ENCODE measurements at places on chromosomes 2 and 18.
A peak's percentile ranks its signal among the peaks of the same experiment; 100 is the strongest.

DNA sequence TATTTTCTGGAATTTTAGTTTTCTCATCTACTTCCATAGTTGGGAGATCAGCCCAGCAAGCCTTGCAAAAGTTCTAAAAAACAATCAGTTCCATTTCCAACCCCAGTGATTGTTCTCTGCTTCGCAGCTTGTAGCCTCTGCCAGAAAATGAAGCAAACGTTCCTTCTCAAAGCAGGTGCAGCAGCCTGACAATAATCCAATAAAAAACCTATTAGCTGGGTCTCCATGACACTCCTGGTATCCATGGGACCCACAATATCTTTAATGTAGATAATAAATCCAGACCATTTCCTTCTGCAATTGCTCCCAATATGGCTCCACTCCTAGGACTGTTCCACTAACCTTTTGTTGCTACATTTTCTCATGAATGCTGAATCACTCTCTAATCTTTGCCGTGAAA, 140.8 kb upstream of the SETBP1 start:
- DNase-seq: no peak

DNA sequence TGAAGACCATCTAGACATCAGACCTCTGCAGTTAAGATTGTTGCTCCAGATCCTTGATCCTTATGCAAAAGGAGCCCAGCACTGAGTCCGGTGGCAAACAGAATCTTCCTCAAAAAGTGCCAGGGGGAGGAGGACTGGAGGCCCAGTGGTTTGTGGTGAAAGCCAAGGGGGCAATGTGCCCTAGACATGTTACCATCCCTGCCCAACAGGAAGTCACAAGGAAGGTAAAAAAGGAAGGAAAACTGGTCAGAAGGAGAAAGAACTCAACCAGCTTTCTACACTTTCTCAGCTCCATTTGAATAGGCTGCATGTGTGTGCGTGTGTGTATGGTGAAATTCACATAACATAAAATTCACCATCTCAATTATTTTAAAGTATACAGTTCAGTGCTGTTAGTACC, 25.0 kb upstream of the KDM3A start:
- no peak for DNase-seq

DNA sequence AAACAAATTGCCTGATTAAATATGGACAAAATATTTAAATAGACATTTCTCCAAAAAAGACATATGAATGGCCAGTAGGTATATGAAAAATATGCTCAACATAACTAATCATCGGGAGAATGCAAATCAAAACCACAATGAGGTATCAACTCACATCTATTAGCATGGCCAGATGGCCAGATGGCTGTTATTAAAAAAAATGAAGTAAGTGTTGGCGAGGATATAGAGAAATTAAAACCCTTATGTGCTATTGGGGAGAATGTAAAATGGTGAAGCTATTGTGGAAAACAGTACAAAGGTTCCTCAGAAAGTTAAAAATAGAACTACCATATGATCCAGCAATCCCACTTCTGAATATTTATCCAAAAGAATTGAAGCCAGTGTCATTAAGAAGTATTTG, 272.3 kb upstream of the ZNF804A start:
- no peak for DNase-seq

GRCh38 chr2:88078643-88079172, 11.1 kb downstream of the SMYD1 start:
- DNase-seq: no peak

- no peak for DNase-seq
Measured at GRCh38 chr2:179965291-179966258, 41.5 kb downstream of the CWC22 start.

DNA sequence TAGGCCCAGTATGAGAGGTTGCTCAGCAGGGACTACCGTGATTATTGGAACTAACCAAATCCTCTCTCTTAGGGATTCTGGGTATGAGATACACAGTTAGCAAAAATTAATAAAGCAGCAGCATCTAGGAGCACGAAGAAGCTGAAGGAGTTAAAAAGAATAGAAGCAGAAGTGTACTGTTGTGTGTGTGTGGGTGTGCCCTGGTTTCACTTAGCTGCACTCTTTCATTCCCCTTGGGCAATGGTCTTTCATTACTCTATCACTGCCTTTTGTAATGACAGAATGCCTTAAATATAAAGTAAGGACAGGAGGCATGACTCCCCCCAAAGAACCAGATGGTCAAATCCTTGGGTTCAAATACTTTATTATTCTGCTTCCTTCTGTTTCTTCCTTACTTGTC, 115.9 kb upstream of the CD302 start:
- DNase-seq: no peak

- DNase-seq: no peak
Measured at GRCh38 chr2:36812196-36812595, 115.7 kb downstream of the VIT start.

DNA sequence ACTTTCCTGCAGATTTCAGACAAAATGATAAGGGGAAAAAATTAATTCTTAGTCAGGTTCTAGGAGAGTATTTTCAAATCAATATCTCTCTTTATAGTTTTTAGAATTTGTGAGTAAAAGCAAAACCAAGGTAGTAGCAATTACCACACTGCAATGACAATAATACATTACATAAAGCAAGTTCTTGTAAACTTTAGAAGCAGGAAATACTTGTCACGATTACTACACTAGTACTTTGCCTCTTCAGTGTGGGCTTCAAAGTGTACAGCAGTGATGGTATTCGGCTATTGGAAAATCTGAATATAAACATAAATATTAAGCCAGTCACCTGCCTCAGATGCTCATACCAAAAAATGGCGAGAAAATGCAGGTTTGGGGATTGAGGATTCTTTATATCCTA, 81.0 kb downstream of the ALPK2 start:
- no peak for DNase-seq

DNA sequence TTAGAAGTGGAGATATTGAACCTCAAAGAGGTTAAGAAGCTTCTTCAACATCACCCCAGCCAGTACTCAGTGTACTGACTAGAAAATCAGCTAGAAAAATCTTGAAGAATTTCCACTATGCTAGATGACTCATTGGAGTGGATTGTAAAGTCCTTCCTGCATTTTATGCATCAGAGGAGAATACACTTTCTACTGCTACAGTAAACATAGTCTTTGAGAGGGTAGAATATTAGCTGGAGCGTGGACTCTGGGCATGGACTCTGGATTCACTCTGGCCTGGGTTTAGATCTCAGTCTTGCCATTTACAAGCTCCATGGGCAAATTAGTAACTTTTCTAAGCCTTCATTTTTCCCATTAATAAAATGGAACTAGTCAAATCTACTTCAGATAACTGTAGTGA, 215.9 kb downstream of the IRS1 start:
- DNase-seq: no peak

- no peak for DNase-seq
Measured at GRCh38 chr2:134250840-134251461, 2.9 kb upstream of the MGAT5 start.

- no peak for DNase-seq
Measured at GRCh38 chr2:84052913-84053312, 406.2 kb downstream of the SUCLG1 start.

DNA sequence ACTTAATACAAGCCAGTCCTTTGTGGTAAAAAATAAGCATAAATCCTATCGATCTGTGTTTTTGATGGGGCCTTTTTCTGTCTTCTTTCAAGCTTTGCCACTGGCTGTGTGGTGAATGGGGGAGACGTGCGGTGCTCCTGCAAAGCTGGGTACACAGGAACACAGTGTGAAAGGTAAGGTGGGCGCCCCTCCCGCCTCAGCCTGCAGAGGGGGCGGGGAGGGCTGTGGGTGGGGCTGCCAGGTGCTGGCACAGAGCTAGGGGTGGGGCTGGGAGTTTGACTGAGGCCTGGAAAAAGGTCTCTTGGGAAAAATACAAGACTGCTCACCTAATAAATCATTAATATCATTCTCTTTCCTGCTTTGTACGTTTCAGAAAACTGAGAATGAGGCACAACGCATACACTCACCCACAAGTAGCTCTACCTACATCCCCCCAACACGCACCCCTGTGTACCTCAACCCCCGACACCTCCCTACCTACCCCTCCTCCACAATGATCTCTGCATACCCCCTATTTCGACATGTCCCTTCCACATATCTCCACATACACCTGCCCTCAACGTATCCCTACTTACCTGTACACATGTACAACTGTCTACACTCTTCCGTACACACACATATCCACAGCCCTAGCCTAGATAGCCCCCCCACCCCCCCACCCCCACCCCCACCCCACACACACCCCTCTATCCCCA, 129.7 kb upstream of the TTC39C start:
- no peak for DNase-seq

GRCh38 chr2:19742872-19743271, 158.9 kb downstream of the TTC32 start:
- no peak for DNase-seq

DNA sequence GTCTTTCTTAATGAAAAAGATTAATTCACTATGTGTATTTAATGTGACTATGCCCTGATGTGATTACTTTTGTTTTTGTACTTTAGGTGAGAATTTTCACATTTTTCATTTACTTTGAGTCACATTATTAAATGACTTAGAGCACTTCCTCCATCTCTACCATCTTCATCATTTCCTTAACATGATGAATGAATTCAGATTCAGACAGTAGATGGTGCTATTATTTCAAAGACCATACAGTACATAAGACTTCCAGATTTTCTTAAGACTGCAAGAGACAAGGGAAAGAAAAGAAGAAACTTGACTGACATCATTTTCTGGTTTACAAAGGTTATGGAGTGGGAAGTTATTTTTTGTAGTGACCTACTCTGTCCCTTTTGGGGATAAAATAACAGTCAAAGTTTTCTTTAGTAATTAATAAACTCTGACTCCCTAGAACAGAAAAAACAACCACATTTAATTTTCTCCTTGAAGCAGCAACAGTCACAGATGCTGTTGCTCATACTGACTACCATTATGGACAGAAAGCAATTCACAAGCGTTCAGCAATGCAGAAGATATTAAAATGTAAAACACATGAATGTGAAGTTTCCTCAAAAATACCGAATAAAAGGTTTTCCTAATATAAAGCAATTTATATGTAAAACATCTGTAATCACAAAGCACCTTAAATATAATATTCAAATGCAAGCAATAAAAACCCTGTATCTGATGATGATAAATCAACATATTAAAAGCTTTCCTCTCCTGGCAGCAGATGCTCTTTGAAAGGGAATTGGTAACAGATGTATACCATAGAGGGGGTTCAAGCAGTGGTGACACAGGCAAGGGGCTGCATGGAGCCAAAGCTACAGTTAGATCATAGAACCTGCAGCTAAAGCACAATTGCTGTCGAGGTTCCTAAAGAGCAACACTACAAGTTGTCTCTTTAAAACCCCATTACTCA, 1010.9 kb upstream of the NXPH2 start:
- no peak for DNase-seq

DNA sequence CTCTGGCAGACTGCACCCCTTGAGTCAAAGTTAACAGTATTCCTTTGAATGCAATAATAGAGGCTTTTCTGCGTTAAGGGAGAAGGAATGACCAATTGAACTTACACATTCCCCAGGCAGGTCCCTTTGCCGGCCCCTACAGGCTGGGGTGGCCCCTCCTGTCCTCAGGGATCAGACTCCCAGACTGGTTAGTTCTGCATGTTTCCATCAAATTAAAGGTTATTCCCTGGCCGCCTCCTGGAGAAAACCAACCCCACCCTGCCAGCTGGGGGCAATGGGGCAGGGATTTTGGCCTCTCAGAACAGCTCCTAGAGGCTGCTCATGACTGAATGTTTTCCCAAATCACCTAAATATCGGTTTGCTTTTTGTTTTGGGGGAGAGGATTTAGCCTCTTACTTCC, 199.6 kb downstream of the MGAT5 start:
- DNase-seq: no peak

DNA sequence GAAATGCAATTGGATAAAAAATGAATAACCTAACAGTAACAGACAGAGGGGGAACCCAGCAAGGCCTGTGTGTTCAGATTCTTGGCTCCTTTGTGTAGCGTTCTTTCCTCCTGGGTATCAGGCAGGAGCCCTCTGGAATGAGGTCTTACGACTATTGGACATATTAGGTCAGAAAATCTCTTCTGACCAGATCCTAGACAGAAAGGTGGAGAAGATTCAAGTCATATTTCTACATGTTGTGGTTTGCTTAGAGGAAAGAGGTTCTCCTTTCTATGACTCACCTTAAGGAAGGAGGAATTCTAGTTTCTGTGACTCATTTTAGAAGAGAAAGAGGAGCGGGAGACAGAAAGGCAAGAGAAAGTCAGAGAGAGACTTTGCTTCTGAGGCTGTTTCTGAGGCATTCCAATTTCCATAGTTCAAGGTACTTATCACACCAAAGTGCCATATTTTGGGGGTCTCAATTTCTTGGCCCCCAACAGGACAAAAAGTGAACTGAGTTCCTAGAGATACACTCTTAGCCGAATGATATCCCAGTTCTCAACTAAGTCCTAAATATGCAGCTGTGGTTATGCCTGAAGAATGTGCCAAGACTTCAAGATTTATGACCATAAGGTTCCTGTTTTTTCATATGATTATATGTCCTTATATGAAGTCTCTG, 618.6 kb downstream of the ZEB2 start:
- no peak for DNase-seq

- DNase-seq: no peak
Measured at GRCh38 chr2:46800218-46800617, 115.4 kb downstream of the MCFD2 start.

- DNase-seq: peak; percentile 17
Measured at GRCh38 chr2:102848366-102848839, 86.6 kb downstream of the TMEM182 start.

GRCh38 chr2:64325852-64326577, 127.9 kb upstream of the LGALSL start:
- no peak for DNase-seq

DNA sequence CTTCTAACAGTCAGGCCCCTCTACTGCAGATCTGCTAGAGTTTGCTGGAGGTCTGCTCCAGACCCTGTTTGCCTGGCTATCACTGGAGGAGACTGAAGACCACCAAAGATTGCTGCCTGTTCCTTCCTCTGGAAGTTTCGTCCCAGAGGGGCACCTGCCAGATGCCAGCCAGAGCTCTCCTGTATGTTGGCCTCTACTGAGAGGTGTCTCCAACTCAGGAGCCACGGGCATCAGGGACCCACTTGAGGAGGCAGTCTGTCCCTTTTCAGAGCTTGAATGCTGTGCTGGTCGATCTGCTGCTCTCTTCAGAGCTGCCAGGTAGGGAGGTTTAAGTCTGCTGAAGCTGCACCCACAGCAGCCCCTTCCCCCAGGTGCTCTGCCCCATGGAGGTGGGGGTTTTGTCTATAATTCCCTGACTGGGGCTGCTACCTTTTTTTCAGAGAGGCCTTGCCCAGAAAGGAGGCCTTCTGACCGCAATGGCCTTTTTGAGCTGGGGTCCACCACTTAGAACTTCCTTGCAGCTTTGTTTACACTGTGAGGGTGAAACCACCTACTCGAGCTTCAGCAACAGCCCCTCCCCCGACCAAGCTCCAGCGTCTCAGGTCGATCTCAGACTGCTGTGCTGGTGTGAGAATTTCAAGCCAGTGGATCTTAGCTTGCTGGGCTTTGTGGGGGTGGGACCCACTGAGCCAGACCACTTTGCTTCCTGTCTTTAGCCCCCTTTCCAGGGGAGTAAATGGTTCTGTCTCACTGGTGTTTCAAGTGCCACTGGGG, 566.0 kb downstream of the NR4A2 start:
- no peak for DNase-seq

DNA sequence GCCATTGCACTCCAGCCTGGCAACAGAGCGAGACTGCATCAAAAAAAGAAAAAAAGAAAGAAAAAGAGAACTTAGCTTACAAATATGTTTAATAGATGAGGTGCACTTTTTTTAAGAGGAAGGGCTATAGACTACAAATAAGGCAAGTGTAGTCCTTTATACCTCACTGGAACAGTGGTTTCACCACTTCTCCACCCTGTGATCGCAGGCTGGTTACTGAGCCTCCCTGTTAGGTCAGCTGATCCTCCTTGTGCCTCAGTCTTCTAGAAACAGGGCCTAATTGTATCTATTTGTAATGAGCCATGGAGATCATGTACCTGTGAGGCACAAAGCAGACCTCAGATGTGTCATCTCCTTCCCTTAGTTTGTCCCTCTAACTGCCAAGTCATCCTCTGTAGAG, 4.5 kb downstream of the CXCR2 start:
- no peak for DNase-seq

Measured in amygdala (tissue), 56 donors.